C1 segment of cervical spinal cord (tissue), 14 donors: ENCODE measurements at places on chromosomes 5 and 9.
A peak's percentile ranks its signal among the peaks of the same experiment; 100 is the strongest.

DNA sequence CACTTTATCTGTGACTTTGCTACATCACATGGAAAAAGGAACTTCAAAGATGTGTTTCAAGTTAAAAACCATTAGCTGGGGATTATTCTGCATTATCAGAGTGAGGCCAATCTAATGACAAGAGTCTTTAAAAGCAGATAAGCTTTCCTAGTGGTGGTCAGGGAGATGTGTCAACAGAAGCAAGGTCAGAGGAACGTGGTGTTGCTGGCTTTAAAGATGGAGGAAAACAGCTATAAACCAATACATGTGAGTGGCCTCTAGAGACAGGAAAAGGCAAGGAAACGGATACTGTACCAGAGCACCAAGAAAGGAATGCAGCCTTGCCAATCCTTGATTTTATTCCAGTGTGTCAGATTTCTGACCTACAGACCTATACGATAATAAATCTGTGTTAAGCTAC lies 204.2 kb downstream of the TAF11L14 start:
- DNase-seq = no peak

- DNase-seq = no peak
These were observed 22.3 kb upstream of the DAB2 start for GRCh38 chr5:39447059-39447458.

- DNase-seq = no peak
These were observed 6.1 kb upstream of the VLDLR start for GRCh38 chr9:2615497-2615896.

GRCh38 chr5:178227138-178227659 lies 5.4 kb downstream of the PHYKPL start:
- no peak for DNase-seq

DNA sequence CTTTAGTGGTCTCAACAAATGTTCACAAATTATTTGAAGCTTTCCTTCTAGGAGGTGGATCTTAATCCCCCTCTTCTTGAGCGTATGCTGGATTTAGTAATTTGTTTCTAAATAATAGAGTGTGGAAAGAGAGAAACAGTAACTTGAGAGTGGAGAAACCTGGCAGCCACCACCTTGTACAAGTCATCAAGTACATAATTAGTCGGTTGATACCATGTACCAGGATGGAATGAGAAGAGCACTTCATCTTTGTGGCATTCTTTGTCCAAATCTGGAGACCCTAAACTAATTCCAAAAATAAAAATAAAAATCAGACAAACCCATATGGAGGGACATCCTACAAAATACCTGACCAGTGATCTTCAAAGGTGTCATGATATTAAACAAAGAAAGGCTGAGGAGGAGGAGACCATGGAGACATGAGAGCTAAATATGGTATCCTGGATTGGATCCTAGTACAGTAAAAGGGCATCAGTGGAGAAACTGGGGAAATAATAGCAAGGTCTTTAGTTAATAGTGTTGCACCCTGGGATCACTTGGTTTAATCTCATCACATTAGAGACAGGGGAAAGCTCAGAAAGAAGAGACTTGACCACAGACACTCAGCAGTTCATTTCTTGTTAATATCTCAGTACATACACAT lies 147.9 kb downstream of the ASTN2 start:
- DNase-seq = no peak

DNA sequence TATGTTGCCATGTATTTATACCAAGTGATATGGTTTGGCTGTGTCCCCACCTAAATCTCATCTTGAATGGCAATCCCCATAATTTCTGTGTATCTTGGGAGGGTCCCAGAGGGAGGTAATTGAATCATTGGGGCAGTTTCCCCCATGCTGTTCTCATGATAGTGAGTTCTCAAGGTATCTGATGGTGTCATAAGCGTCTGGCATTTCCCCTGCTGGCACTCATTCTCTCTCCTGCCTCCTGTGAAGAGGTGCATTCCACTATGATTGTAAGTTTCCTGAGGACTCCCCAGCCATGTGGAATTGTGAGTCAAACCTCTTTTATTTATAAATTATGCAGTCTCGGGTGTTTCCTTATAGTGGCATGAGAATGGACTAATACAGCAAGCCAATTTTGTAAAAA lies 140.8 kb upstream of the ADAMTSL1 start:
- no peak for DNase-seq

GRCh38 chr5:115170134-115170928 lies 623 bp upstream of the TRIM36 start:
- peak; percentile 78 for DNase-seq

DNA sequence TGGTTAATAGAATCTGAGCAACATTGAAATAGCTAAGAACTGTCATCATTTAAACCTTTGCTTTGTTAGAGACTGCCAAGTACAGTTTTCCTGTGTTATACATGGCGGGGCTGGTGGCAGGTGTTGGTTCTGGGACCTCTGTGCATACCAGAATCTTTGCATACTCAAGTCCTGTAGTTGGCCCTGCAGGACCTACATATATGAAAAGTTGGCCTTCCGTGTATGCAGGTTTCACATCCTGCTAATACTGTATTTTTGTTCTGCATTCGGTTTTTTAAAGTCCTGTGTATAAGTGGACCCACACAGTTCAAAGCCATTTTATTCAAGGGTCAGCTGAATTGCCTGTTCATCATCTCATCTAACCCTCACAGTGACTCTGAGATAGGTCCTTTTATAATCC lies 36.4 kb downstream of the LARP1 start:
- DNase-seq = no peak

DNA sequence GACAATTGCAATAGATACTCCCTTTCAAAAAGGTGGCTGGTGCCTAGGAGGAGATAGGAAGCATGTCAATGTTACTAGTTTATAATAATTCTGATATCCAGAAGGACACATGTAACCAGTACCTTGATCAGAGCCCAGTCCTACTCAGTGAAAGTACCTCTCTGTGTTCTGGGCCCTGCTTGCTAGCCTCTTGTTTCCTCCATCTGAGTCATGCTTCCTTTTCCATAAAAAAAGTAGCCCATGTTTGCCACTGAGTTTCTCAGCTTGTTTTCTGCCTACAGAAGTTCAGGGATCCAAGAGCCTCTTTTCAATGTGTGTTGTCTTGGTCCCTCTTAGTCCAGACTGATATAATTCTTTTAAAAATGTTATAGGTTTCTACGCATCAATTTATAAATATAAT lies 149.0 kb downstream of the SSBP2 start:
- no peak for DNase-seq

GRCh38 chr5:160271396-160271795 lies 41.0 kb downstream of the CCNJL start:
- no peak for DNase-seq
